B cell (primary cell): ENCODE measurements at places on chromosomes 5 and 9. TPM values are rescaled to one million over a fixed set of nuclear protein-coding genes. Genes with fewer than 3 reads are reported as not detected.

- H3K27ac ChIP-seq = no peak overlapping the region
- H3K36me3 ChIP-seq = peaks cover 4% of the 10 kb centered on the region
- peaks cover 29% of the 10 kb centered on the region for H3K4me1 ChIP-seq
- H3K27me3 ChIP-seq = no peaks in the 10 kb centered on the region
- no peak for DNase-seq
- no peak overlapping the region for H3K4me3 ChIP-seq
These were observed 76.9 kb downstream of the PIP5K1B start for GRCh38 chr9:68781928-68782327.

- H3K27ac ChIP-seq = no peak overlapping the region
- no peaks in the 10 kb centered on the region for H3K27me3 ChIP-seq
- H3K4me1 ChIP-seq = no peaks in the 10 kb centered on the region
- peak; percentile 36 for DNase-seq
- H3K36me3 ChIP-seq = no peaks in the 10 kb centered on the region
These were observed 38.7 kb downstream of the NLN start for GRCh38 chr5:65760504-65761275.

DNA sequence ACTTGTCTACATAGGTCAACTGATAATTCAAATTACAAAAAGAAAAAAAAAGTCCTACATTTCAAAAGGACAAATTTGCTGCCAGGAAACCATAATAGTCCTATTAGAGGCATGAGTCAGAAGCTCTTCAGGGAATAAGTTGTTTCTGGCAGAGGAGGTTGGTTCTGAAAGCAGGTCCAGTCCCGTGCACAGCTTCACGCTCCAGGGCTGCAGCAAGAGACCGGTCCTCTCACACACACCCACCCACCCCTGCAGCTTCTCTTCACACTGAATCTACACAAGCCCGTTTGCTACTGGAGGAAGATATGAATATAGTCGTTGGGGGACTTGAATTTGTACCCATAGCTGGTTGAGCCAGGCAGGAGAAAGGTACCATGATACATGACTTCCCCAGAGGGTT is 36.9 kb upstream of the SLC1A3 start:
- no peaks in the 10 kb centered on the region for H3K36me3 ChIP-seq
- H3K4me3 ChIP-seq = no peak overlapping the region
- no peak for DNase-seq
- no peaks in the 10 kb centered on the region for H3K27me3 ChIP-seq

- H3K27ac ChIP-seq = no peak overlapping the region
- H3K4me3 ChIP-seq = no peak overlapping the region
- peaks cover 4% of the 10 kb centered on the region for H3K4me1 ChIP-seq
- no peaks in the 10 kb centered on the region for H3K27me3 ChIP-seq
- no peak for DNase-seq
These were observed 36.4 kb upstream of the IPPK start for GRCh38 chr9:92706218-92706940.

DNA sequence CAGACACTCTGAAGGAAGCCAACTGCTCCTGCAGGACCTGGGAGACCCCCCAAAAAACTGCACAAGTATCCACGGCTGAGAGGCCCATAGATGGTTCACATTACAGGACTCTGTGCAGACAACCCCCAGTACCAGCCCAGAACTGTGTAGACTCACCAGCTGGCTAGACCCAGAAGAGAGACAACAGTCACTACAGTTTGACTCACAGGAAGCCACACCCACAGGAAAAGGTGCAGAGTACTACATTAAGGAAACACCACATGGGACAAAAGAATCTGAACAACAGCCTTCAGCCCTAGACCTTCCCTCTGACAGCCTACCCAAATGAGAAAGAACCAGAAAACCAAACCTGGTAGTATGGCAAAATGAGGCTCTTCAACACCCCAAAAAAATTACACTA is 281.2 kb upstream of the RGMB start:
- no peaks in the 10 kb centered on the region for H3K27me3 ChIP-seq
- DNase-seq = no peak
- H3K4me1 ChIP-seq = no peaks in the 10 kb centered on the region
- H3K27ac ChIP-seq = no peak overlapping the region
- no peaks in the 10 kb centered on the region for H3K36me3 ChIP-seq

UBE2QL1 gene
- 1.6 and 1.7 TPM in 2 replicates for total RNA-seq

FOXD4 gene
- 0.89 and 1.4 TPM in 2 replicates for total RNA-seq
